ENCODE measurements at places on chromosomes 6 and 20.

GRCh38 chr6:53309059-53309900 is 39.5 kb downstream of the ELOVL5 start:
- peak; percentile 24 for DNase-seq

DNA sequence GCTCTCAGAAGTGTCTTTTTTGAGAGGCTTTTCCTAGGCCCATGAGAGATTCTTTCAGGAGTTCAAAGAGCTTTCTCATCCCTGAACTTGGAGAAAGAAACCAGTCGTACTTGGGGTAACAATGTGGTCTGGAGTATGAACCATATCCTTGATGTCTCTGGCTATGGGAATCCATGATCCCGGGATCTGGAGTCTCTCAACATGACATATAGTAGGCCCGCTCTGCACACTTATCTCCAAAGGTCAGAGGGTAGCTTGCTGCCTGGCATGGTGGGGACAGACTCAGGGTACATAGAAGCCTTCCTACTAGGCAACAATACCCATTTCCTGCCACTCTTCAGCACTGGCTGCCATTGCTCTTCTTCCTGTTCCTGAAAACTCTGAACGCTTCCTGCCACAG is 42.2 kb upstream of the NFATC2 start:
- no peak for DNase-seq

- no peak for DNase-seq
Observed at GRCh38 chr6:54096811-54097210, 14.4 kb upstream of the MLIP start.

- DNase-seq: no peak
Observed at GRCh38 chr6:39886871-39887270, 47.4 kb downstream of the MOCS1 start.

- DNase-seq: no peak
Observed at GRCh38 chr6:139519097-139519496, 144.6 kb upstream of the CITED2 start.

- no peak for DNase-seq
Observed at GRCh38 chr6:128491100-128491581, 29.3 kb downstream of the PTPRK start.

- DNase-seq: no peak
Observed at GRCh38 chr6:113876695-113877094, 19.6 kb downstream of the MARCKS start.

GRCh38 chr6:116326996-116327395 is 43.8 kb upstream of the DSE start:
- no peak for DNase-seq

DNA sequence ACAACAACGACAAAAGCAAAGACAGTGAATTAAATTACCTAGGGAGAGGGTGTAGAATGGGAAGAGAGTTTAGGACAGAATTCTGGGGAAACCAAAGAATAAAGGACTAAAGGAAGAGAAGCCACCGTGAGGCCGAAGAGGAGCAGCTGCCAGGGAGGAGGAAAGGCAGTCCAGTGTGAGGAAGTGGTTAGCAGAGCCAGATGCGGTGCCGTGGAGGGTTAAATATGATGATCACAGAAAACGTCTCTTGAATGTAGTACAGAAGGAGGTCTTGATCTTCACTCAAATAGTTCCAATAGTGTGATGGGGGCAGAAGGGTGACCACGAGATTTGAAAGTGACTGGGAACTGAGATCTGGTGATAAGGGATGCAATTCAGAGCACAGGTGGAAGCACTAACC is 67.7 kb downstream of the TMEM244 start:
- DNase-seq: no peak

- DNase-seq: no peak
Observed at GRCh38 chr6:136403110-136403980, 113.7 kb upstream of the BCLAF1 start.

DNA sequence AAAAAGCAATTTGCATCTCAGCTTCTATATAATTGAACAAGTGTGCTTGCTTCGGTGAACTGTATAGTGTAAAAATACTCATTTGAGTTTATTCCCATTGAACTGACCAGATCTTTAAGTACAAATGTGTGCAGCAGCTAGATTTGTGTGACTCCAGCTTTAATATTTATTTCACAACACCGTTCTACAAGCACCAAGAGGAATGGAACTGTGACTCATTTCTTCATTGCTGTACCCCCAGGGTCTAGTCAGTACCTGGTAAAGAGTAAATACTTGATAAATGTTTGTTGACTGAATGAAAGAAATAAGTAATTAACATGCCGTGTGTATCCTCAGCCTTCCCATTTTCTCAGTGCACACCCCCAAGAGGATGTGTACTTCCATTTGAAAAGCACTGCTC is 464.8 kb downstream of the CBLN4 start:
- no peak for DNase-seq

- no peak for DNase-seq
Observed at GRCh38 chr20:53574259-53574789, 19.3 kb downstream of the ZNF217 start.

GRCh38 chr6:133312006-133312405 is 70.8 kb downstream of the EYA4 start:
- DNase-seq: no peak

GRCh38 chr6:95365454-95365853 is 211.9 kb upstream of the MANEA start:
- DNase-seq: no peak
